ENCODE measurements at places on chromosomes 13 and 19. TPM values are rescaled to one million over a fixed set of nuclear protein-coding genes. Genes with fewer than 3 reads are reported as not detected.

GRCh38 chr13:71801165-71801760 lies 65.7 kb downstream of the DACH1 start:
- no peak for DNase-seq
- no peak overlapping the region for H3K27ac ChIP-seq
- H3K36me3 ChIP-seq: no peaks in the 10 kb centered on the region

DNA sequence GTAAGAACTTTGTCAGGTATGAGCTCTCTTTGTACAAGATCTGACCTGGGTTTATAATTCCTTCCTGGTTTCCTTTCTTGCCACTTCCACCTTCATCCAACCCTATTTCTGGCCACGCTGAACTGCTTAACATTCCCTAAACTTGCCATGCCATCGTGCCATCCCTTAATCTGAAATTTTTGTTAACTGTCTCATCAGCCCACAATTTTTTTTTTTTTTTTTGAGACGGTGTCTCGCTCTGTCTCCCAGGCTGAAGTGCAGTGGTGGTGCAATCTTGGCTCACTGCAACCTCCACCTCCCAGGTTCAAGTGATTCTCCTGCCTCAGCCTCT lies 144.6 kb downstream of the GGACT start:
- no peaks in the 10 kb centered on the region for H3K27me3 ChIP-seq
- no peaks in the 10 kb centered on the region for H3K4me1 ChIP-seq
- no peaks in the 10 kb centered on the region for H3K36me3 ChIP-seq
- DNase-seq: no peak
- H3K4me3 ChIP-seq: no peak overlapping the region
- H3K27ac ChIP-seq: no peak overlapping the region

DNA sequence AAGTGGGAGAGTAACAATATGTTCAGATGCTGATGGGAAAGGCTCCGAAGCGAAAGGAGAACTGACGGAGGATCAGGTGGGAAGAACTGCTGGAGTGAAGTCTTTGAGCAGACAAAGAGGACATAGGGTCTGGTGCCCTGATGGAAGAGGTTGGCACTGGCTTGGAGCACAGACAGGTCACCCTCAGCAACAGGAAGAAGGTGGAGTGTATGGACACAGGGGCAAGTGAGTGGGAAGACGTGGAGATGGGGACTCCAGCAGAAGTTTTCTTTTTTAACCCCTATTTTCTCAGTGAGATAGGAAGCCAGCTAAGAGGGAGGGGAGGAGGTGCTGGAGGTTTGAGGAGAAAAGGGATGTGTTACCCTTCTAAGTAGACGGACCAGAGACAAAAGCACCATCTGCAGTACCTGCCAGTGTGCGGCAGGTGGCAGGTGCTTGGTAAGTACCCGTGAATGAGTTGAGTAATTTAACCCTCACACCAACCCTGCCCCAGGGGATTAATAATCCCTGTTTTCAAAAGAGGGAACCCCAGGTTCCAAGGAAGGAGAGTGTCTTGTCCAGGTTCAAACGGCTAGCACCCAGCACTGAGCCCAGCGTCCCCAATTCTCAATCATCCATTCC lies 11.2 kb downstream of the HAS1 start:
- peaks cover 10% of the 10 kb centered on the region for H3K27me3 ChIP-seq
- no peak overlapping the region for H3K4me3 ChIP-seq
- H3K36me3 ChIP-seq: peaks cover under 1% of the 10 kb centered on the region
- no peaks in the 10 kb centered on the region for H3K4me1 ChIP-seq
- DNase-seq: no peak

DNA sequence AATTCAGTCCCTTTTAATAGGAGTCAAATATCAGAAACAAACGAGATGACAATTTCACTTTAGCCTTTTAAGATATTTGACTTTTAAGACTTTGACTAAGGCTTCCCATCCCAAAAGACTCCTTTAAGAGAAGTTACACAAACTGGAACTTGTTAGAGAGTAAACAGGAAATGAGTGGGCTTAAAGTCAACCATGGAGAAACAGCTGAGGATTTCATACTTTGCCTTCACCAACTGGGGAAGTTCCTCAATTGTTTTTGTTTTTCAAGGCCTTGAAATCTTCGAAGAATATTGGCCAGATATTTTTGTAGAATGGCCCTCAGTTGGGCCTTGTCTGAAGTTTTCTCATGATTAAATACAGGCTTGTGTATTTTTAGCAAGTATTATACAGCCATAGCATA lies 227.3 kb downstream of the POU4F1 start:
- no peaks in the 10 kb centered on the region for H3K27me3 ChIP-seq
- H3K4me1 ChIP-seq: no peaks in the 10 kb centered on the region
- DNase-seq: no peak

GRCh38 chr19:47443331-47443730 lies 24.0 kb upstream of the MEIS3 start:
- H3K27me3 ChIP-seq: peaks cover 61% of the 10 kb centered on the region
- H3K4me3 ChIP-seq: no peak overlapping the region
- peaks cover 3% of the 10 kb centered on the region for H3K36me3 ChIP-seq

RABAC1 gene
- 67.4 TPM for total RNA-seq

- no peak overlapping the region for H3K27ac ChIP-seq
- H3K4me1 ChIP-seq: no peaks in the 10 kb centered on the region
- DNase-seq: no peak
- H3K4me3 ChIP-seq: no peak overlapping the region
- no peaks in the 10 kb centered on the region for H3K36me3 ChIP-seq
These were observed 94.5 kb upstream of the CACNA1A start for GRCh38 chr19:13600802-13601201.

DNA sequence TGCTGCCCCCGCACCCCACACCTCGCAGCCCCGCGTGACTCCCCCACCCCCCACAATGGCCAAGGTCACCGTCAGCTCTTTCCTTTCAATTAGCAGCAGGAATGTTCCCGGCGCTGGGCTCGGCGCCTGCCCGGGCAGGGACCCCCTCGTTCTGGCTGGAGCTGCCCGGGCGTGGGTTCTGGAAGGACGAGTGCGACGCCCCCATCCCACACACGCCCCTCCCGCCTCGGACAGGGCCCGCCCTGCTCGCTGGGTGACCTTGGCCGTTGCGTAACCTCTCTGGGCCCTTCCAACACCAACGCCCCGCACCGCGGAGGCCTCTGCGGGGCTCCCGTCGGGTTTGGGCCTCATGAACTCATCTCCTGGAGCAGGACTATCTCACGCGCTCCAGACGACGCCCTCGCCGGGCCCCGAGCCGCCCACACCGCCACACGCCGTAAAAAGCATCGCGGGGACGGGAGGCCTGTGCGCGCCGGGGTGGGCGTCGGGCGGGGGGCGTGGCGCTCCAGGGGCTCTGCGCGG lies 10.3 kb downstream of the PALM start:
- H3K4me1 ChIP-seq: no peaks in the 10 kb centered on the region
- no peak overlapping the region for H3K4me3 ChIP-seq
- no peak overlapping the region for H3K27ac ChIP-seq

DNA sequence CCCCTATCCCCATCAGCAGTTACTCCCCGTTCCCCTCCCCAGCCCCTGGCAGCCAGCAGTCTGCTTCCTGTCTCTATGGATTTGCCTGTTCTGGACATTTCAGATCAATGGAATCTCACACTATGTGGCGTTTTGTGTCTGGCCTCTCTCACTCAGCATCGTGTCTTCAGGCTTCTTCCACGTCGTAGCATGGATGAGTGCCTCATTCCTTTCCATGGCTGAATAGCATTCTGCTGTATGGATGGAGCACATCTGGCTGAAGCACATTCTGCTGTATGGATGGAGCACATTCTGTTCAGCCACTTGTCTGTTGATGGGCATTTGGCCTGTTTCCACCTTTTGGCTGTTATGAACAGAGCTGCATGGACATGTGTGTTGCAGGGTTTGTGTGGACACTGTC lies 29.5 kb downstream of the CRTC1 start:
- no peaks in the 10 kb centered on the region for H3K36me3 ChIP-seq
- no peaks in the 10 kb centered on the region for H3K4me1 ChIP-seq
- no peak overlapping the region for H3K4me3 ChIP-seq
- H3K27me3 ChIP-seq: no peaks in the 10 kb centered on the region
- no peak overlapping the region for H3K27ac ChIP-seq
- no peak for DNase-seq

PALM3 gene
- total RNA-seq: not detected

DNA sequence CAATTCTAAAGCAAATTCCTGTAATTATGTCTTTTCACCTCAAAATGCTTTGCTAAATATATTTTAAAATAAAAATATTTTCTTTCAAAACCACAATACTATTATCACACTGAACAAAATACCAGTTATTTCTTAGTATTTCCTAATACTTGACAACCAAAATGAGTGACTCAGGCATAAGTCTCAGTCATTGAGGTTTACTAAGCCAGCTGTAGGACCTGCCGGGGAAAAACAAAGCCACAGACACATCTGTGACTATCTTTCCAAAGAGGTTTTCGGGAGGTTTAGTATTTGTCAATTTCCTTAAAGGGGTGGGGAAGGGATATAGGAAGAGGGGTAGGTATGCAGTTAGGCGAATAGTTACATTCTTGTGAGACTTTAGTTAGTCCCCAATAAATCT lies 3.2 kb upstream of the ZNF235 start:
- peaks cover 24% of the 10 kb centered on the region for H3K4me1 ChIP-seq
- H3K4me3 ChIP-seq: no peak overlapping the region
- no peak overlapping the region for H3K27ac ChIP-seq
- no peaks in the 10 kb centered on the region for H3K27me3 ChIP-seq
- H3K36me3 ChIP-seq: no peaks in the 10 kb centered on the region
- DNase-seq: no peak

DNA sequence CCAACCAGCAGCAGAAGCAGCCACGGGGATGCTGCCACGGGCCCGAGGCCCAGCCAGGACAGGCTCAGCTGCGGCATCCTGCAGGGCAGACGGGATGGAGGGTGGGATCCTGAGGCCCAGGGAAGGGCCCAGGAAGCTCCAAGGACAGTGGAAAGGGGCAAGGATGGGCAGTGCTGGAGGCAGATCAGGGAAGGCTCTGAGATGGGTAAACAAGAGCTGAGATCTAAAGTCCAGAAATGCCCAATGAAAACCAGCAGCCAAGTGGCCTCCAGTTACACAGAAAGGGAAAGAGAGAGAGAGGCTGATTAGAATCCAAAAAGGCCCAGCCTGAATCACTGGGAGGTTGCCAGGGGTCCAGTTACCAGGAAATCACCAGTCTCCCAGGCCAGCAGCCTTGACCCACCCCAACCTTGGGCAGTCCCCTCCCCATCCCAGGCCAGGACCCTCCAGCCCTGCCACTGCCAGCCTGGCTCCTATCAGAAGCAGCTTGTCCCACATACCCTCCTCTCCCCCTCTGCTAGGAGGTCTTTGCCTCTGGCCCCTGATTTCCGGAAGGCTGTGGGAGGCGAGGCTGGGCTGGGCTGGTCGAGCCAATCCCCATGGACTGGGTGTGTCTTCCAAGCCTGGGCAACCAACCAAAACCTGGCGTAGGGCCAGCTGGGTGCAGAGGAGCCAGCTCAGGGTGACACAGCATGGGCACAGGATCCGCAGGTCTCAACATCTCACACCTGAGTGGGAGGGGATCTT lies at the start of gene CYP4F11:
CYP4F11 (minus strand) TSS at position 198 of the 747 bp plus-strand sequence; CDS start at position 77, 121 bp downstream.
- H3K27me3 ChIP-seq: no peaks in the 10 kb centered on the region
- no peak within 1 kb of the TSS for H3K27ac ChIP-seq
- H3K4me1 ChIP-seq: no peaks in the 10 kb centered on the region
- no peaks in the 10 kb centered on the region for H3K36me3 ChIP-seq
- no peak for DNase-seq
- no peak within 1 kb of the TSS for H3K4me3 ChIP-seq

ATP8B3 gene
- 28.8 TPM for total RNA-seq

ZNF224 gene
- total RNA-seq: 36.5 TPM

DNA sequence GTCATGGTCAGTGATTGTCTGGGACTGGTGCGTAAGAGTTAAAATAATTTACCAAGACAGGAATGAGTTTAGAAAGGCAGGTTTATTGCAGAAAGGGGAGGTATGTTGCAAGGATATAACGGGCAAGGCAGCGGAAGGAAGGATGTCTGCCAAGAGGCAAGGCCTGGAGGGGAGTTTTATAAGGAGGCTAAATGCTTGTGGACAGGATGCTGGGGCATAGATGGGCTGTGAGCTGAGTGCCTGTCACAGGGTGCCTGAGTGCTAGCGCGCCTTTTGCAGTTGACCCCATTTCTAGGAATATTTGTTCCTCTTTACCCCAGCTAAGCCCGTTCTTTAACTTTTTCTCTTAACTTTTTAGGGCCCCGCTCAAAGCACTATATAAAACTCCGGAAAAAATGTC lies 58.7 kb downstream of the TEX26 start:
- no peak overlapping the region for H3K4me3 ChIP-seq
- no peak overlapping the region for H3K27ac ChIP-seq
- peaks cover 16% of the 10 kb centered on the region for H3K27me3 ChIP-seq
- H3K36me3 ChIP-seq: no peaks in the 10 kb centered on the region
- no peak for DNase-seq

CAMSAP3 gene
- 0.21 TPM for total RNA-seq

CCL25 gene
- total RNA-seq: 5.2 TPM

TPGS1 gene
- 27.1 TPM for total RNA-seq

DNA sequence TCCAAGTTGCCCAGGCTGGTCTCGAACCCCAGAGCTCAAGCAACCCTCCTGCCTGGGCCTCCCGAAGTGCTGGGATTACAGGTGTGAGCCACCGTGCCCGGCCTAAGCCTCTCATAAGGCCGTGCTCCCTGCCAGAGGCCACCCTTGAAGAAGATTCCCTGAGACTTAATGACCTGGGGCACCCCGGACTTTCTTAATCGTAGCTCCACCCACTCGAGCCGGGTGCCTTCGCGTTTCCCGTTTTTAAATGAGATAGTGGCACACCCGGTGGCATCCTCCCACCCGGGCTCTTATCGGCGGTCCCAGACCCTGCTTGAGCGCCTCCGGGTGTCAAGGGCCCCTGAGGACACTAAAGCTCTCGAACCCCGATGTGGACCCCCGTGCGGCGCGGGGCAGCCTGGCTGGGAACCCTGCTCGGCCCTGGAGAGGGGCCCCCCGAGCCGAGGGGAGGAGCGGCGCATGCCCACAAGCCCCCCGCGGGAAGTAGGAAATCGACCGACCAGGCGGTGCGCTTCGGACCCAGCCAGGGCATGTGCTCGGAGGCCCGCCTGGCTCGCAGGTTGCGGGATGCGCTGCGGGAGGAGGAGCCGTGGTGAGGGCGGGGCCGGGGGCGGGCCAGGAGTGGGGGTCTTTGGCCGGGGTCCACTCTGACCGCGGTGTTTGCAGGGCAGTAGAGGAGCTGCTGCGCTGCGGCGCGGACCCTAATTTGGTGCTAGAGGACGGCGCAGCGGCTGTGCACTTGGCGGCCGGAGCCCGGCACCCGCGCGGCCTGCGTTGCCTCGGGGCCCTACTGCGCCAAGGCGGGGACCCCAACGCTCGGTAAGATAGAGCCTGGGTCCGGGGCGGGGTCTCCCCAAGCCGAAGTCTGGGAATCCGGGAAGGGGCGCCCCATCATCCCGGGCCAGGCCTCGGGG lies at the start of gene ANKLE1:
ANKLE1 (plus strand) TSS at position 511 of the 914 bp plus-strand sequence; CDS start at position 531, 20 bp downstream.
- H3K27me3 ChIP-seq: peaks cover 2% of the 10 kb centered on the region
- peaks cover 13% of the 10 kb centered on the region for H3K4me1 ChIP-seq
- no peak within 1 kb of the TSS for H3K27ac ChIP-seq
- peaks cover 7% of the 10 kb centered on the region for H3K36me3 ChIP-seq
- peak within 1 kb of the TSS; percentile 72 for H3K4me3 ChIP-seq
- DNase-seq: no peak

DNA sequence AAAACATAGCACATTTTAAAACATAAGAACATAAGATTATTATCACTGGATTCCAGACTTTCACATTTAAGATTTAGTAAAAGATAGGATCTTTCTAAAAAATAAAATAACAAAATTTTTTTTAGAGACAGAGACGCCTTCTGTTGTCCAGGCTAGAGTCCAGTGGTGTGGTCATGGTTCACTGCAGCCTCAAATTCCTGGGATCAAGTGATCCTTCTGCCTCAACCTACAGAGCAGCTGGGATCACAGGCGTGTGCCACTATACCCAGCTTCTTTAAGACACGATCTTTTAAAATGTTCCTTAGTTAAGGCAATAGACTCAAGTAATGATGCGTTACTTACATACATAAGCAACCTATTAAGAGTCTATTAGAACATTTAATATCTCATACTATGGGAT lies 32.7 kb downstream of the ALG5 start:
- DNase-seq: no peak
- peaks cover 32% of the 10 kb centered on the region for H3K36me3 ChIP-seq
- H3K27me3 ChIP-seq: no peaks in the 10 kb centered on the region
- no peak overlapping the region for H3K27ac ChIP-seq
- no peaks in the 10 kb centered on the region for H3K4me1 ChIP-seq

Data from activated CD4-positive, alpha-beta T cell treated with anti-CD3 and anti-CD28 coated beads, Interleukin-2, amount 10 ng/mL, durations not matched to agents 7 days and 5 days (primary cell).